ENCODE measurements at places on chromosomes 12 and 14. TPM values are rescaled to one million over a fixed set of nuclear protein-coding genes. Genes with fewer than 3 reads are reported as not detected.

GRCh38 chr14:58716706-58717105, 78.9 kb downstream of the DACT1 start:
- peak; percentile 50 for DNase-seq

- DNase-seq, result no peak
These were observed 305.6 kb downstream of the KCNH5 start for GRCh38 chr14:62739647-62740046.

- DNase-seq, result no peak
These were observed 4.0 kb upstream of the NUAK1 start for GRCh38 chr12:106142591-106143261.

The CLEC2A gene
- total RNA-seq, result not detected

The CEBPE gene
- total RNA-seq, result not detected
